ENCODE measurements at places on chromosomes 16 and 17.
A peak's percentile ranks its signal among the peaks of the same experiment; 100 is the strongest.

- DNase-seq = no peak
These were observed 251 bp upstream of the HSF5 start for GRCh38 chr17:58488428-58488890.

GRCh38 chr17:82356845-82357355, 2.1 kb upstream of the TEX19 start:
- DNase-seq = no peak

GRCh38 chr17:8087075-8087951, at the start of gene ALOX12B:
Gene ALOX12B (minus strand): TSS chr17:8087716. CDS start chr17:8087442, 274 bp downstream.
- DNase-seq = no peak

- no peak for DNase-seq
These were observed 58.8 kb downstream of the MYO18A start for GRCh38 chr17:29121442-29121841.

GRCh38 chr17:4850246-4850645, 17.1 kb downstream of the MINK1 start:
- no peak for DNase-seq

DNA sequence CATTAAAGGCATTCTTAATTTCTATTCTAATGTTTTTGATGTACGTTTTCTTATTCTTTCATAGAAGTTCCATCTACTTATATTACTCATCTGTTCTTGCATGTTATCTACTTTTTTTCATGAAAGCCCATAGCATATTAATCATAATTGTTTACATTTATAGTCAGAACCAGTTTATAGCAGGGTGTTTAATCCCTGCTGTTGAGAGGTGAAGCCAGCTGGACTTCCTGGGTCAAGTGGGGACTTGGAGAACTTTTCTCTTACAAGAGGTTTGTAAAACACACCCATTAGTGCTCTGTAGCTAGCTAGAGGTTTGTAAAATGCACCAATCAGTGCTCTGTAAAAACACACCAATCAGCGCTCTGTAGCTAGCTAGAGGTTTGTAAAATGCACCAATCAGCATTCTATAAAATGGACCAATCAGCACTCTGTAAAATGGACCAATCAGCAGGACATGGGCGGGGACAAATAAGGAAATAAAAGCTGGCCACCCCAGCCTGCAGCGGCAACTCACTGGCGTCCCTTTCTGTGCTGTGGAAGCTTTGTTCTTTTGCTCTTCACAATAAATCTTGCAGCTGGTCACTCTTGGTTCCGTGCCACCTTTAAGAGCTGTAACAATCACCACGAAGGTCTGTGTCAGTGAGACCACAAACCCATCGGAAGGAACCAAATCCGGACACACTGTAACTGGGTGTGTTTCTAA, 120.6 kb downstream of the TANC2 start:
- no peak for DNase-seq

- no peak for DNase-seq
These were observed 51.2 kb downstream of the COPRS start for GRCh38 chr17:31807846-31808245.

DNA sequence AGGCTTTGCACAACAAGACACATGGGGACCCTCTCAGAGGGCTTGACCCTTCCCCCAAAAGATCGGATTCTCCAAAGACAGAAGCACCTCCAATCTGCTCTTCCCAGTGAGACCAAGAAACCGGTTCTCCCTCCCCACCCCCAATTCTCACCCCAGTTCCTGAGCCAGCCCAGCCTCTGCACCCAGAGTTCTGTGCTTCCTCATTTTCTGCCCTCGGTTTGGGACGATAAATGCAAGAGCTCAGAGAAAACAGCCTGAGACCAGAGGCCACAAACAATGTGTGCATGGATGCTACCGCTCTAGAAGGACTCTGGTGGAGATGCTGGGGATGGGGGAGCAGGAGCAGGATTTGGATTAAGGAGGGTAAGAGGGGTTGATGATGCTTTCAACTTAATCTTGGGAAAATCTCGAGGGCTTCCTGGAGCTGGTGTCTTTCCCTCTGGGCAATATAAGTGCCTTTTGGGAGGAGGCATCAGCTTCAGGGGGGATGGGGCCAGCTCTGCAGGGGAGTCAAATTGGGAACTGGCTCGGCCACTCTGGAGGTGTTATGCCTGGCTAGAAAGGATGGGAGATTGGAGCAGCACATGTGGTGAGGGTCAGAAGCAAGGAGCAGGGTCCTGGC, 6.0 kb downstream of the KRT15 start:
- DNase-seq = no peak

- no peak for DNase-seq
These were observed 13.3 kb downstream of the CDH3 start for GRCh38 chr16:68658341-68658973.

GRCh38 chr16:72853575-72854266, 194.2 kb downstream of the ZFHX3 start:
- no peak for DNase-seq

DNA sequence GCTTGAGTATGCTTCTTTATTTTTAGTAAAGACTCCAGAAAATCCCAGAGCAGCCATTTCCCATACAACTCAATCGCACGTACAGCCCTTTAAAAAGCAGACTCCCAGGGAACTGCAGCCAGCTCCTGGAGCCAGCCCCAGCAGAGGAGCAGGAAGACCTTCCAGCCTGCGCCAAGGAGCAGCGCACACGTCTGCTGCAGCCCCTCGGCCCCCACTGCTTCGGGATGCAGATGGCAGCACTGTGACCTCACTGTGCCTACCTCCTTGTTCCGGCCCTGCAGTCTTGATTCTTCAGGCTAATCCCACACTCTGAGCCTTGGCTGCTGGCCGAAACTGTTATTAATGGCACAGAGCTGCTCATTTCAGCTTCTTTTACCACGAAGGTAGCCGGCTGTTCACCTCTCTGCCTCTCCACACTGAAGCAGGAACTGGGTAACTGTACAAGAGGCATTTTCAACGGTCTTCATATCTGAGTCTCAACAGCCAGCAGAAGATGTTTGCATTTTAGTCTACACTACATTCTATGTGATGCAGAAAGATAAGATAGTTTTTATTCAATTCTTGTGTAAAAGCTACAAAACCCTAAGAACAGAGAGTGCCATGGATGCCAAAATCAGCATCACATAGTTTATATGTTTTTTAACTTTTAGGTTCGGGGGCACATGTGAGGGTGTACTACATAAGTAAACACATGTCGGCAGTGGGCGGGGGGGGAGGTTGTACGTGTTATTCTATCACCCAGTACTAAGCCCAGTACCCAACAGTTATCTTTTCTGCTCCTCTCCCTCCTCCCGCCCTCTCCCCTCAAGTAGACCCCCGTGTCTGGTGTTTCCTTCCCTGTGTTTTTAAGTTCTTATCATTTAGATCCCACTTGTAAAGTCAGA, 130.9 kb downstream of the ANKRD11 start:
- DNase-seq = no peak

DNA sequence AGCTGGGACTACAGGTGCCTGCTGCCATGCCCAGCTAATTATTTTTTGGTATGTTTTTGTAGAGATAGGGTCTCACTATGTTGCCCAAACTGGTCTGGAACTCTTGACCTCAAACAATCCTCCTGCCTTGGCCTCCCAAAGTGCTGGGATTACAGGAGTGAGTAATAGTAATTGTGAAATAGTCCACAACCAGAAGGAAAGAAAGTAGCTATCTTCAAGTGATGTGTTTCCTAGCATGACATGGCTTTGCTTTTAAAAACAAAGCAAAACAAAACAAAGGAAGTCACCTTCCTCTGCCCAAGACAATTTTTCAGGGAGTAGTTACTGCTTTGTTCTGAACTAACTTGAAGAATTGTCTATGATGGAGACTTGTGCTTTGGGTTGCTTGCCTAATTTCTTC, 27.0 kb downstream of the ATP6V0A1 start:
- no peak for DNase-seq

GRCh38 chr17:27343977-27344607, 50.2 kb downstream of the WSB1 start:
- DNase-seq = no peak

DNA sequence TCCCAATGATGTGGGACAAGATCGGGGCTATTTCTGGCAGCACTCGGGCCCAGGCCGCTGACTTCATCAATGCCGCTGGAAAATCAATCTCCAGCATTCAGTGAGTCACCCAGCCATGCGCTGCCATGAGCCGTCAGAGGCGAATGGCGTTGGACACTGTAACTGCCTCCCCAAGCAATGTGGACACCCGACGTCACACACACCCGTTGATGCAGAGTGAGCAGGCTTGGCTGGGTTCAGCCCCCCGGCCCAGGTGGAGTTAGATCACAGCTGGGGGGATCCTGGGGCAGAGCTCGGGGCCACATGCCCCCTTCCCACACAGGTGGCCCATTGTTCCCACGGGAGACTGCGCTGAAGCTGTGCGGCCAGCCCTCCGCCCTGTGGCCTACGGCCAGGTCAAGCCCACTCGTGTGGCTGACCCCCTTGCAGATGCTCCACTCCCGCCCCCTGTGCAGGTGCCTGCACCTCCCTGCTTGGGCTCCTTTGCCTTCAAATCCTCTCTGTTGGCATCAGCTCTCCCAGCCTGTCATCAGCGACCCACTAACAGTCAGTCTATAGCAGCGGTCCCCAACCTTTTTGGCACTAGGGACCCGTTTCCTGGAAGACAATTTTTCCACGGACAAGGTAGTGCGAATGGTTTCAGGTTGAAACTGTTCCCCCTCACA, 89.9 kb downstream of the TBC1D16 start:
- DNase-seq = no peak

- DNase-seq = no peak
These were observed 80.7 kb downstream of the MPRIP start for GRCh38 chr17:17122781-17123483.

DNA sequence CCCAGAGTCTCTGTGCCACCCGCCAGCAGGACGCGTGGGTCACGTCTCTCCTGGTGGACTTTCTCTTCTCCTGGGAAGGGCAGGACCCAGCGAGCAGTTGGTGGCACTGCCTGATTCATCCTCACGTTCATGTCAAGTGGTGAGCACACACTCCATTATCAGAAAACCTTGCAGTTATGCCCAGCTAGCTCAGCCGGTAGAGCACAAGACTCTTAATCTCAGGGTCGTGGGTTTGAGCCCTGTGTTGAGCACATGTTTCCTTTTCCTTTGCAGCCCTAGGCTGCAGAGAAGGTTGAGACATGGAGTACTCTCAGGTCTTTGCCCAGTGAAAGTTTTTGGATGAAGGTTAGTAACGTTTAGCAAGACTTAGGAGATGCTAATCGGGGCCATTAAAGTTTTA, 8.0 kb downstream of the OR1F1 start:
- DNase-seq = no peak

DNA sequence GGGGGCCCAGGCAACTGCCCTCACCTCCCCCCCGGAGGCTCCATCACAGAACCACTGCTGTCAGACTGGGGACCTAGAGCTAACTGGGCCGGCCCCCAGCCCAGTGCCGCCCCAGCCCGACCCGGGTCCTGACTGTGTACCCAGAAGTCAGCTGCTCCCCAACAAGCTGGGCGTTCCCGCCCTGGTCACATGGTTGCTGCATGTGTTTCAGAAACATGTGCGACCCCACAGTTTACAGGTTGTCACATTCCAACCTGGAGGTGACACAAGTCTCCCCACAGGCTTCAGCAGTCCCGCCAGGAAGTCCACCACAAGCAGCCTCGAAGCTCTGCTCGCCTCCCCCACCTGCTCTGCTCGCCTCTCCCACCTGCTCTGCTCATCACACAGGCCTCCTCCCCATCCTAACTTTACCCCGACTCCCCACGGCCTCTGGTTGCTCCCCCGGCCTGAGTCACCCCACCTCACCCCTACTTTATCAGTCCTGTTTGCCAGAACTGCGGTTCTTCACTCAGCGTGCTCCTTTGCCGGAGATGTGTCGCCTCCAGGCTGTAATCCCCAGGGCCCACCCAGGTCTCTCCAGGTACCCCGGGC, 968 bp downstream of the MRPL28 start:
- no peak for DNase-seq

DNA sequence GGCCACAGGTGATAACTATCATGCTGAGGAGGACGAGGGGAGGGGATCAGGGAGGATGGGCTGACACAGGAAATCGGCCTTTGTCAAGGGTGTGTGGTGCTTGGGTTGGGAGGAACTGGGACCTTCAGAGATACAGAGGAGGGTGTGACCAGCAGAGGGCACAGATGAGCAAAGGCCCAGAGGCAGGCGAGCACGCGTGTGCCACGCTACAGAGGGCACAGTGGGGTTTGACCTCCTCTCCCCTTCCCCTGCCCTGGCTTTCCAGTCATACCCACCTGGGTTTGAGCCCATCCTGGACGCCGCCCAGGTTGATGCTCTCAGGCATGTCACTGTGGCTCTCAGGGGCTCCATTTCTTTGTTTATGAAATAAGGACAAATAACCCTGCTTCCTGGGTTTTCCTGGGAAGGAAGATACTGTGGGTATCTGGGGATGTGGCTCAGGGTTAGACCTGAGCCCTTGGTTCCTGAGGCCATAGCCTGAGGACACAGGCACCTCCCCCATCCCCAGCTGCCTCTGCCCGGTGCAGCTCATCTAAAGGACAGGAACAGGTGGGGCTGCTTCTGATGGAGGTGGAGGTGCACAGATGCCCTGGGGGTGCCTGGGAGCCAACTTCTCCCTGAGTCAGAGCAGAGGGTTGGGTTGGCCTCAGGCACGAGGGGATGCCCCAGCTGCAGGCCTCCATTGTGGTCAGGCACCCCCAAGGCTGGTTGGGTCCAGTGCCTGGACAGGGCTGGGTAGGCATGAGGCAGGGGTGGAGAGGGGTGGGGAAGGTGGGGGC, 51.8 kb downstream of the BEAN1 start:
- DNase-seq = peak; percentile 82

DNA sequence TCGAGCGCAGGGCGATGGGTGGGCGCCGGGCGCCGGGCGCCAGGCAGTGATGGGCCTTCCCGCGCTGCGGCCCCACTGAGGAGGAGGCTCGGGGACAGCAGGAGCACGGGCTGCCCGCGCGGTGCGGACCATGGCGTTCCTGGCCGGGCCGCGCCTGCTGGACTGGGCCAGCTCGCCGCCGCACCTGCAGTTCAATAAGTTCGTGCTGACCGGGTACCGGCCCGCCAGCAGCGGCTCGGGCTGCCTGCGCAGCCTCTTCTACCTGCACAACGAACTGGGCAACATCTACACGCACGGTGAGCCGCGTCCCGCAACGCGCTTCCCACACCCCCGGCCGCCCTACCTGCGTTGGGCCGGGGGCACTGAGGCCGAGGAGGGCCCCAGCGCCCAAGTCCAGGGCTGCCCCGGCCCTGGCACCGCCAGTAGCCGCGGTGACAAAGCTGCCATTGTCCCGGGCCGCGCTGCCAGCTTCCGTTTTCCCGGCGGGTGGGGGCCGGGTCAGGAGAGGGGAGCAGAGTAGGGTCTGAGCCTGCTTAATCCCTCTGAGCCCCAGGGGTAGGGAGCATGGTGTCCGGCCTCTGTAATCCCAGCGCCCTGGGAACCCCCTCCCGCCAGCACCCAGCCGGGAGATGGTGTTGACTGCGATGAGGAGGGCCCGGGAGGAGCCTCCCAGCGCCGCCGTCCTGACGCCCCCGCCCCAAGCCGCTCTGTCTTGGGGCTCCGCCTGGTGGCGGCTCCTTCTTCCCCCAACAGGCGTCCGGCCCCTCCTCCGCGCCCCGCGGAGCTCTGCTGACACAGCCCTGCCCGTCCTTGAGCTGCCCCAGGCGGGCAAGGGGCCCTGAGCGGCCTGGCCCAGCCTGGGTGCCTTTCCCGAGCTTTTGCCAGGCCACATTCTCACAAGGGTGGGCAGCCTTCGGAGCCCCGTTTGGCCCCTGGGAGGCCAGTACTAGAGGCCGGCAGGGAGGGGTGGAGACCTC, 685 bp downstream of the PAQR4 start:
- DNase-seq = peak; percentile 55

GRCh38 chr16:49856672-49857330, 889 bp upstream of the ZNF423 start:
- DNase-seq = no peak

- DNase-seq = no peak
These were observed 21.5 kb downstream of the CFAP20 start for GRCh38 chr16:58107709-58108108.

- peak; percentile 92 for DNase-seq
These were observed at the start of the genes COX11 and STXBP4 for GRCh38 chr17:54968262-54968987. Gene COX11 (minus strand): TSS chr17:54968654. CDS start chr17:54968646, 8 bp downstream. Gene STXBP4 (plus strand): TSS chr17:54968765. CDS start chr17:54986220, 17,455 bp downstream.

All from stimulated activated CD4-positive, alpha-beta T cell treated with anti-CD3 and anti-CD28 coated beads, TNF-alpha, amount 100 ng/mL, for 24 hours (primary cell).